ENCODE measurements at places on chromosomes 13 and 19. TPM values are rescaled to one million over a fixed set of nuclear protein-coding genes. Genes with fewer than 3 reads are reported as not detected.
A peak's percentile ranks its signal among the peaks of the same experiment; 100 is the strongest.

DNA sequence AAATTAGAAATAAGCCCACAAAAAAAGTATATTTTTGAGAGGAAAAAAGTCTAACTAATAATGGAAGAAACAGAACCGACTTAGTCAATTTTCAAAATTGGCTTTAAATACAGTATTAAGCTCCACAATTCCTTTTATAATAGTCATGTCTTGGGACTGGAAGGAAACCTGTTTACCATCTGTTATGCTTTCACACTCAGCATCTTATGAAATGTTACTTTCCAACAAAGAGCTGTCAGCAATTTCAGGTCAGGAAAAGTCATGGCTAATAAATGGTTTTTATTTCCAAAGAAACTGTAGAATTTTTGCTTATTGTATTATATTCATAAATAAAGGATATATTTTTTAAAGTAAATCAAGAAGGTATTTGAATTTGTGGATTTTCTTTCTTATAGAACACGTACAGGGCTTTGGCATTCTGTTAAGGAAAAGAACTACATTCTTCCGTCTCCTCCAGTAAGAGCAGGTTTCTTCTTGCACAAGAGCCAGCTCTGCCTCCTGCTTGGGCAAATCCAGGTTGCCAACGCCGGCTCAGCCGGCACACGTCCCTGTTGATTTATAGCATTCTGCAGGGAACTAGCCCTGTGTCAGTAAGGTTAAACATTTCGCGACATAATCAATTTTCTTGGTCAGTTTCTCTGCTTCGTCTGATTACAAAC, 52.9 kb upstream of the GPR12 start:
- no peak for DNase-seq
- H3K27me3 ChIP-seq, result peaks cover 23% of the 10 kb centered on the region
- no peaks in the 10 kb centered on the region for H3K36me3 ChIP-seq
- H3K27ac ChIP-seq, result no peak overlapping the region
- no peak overlapping the region for H3K4me3 ChIP-seq

- no peak for DNase-seq
- no peak overlapping the region for H3K4me3 ChIP-seq
- H3K36me3 ChIP-seq, result no peaks in the 10 kb centered on the region
- H3K27ac ChIP-seq, result no peak overlapping the region
- no peaks in the 10 kb centered on the region for H3K27me3 ChIP-seq
- no peaks in the 10 kb centered on the region for H3K4me1 ChIP-seq
Measured at GRCh38 chr13:86922936-86923335, 748.2 kb upstream of the SLITRK5 start.

GRCh38 chr13:29861694-29862110, 11.3 kb upstream of the UBL3 start:
- H3K4me3 ChIP-seq, result no peak overlapping the region
- no peak for DNase-seq
- no peaks in the 10 kb centered on the region for H3K4me1 ChIP-seq
- H3K27ac ChIP-seq, result no peak overlapping the region
- H3K36me3 ChIP-seq, result no peaks in the 10 kb centered on the region

DNA sequence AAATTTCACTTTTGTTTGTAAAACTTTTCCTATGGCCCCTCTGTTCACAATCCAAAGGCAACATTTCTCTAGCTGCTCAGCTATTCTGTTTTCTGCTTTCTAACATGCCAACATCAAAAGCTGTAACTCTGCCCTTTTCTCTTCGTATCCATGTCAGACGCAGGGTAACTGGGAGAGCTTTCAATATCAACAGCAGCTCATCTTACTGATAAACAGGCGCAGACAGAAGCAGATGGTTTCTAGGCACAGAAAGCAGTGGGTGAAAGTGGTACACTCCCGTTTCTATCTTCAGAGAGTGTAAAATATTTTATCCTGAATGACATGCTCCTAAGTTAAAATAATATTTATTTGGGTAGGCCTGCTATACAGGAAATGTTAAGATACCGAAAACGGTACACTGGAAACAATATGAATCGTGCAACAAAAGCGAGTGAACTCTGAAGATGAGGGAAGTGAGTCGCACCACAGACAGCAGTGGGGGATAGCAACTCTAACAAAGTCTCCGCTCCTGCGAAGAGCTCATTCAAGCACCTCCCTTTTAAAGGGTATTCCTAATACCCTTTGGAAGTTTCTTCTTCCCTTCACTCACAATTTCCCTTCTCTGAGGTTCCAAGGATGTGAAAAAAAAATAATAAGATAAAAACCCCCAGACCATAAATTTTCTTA, 798.3 kb downstream of the GPC5 start:
- DNase-seq, result no peak
- H3K4me1 ChIP-seq, result no peaks in the 10 kb centered on the region
- no peak overlapping the region for H3K27ac ChIP-seq
- H3K4me3 ChIP-seq, result no peak overlapping the region
- no peaks in the 10 kb centered on the region for H3K27me3 ChIP-seq

- peak overlapping the region; percentile 99 for H3K27ac ChIP-seq
- H3K27me3 ChIP-seq, result no peaks in the 10 kb centered on the region
- peak overlapping the region; percentile 75 for H3K4me3 ChIP-seq
- peaks cover 6% of the 10 kb centered on the region for H3K36me3 ChIP-seq
- H3K4me1 ChIP-seq, result peaks cover 15% of the 10 kb centered on the region
Measured at GRCh38 chr19:53865918-53866864, 1.5 kb upstream of the MYADM start.

Gene FCER2
- 1.2 TPM for total RNA-seq

Gene ZNF382
- 10.4 TPM for total RNA-seq

DNA sequence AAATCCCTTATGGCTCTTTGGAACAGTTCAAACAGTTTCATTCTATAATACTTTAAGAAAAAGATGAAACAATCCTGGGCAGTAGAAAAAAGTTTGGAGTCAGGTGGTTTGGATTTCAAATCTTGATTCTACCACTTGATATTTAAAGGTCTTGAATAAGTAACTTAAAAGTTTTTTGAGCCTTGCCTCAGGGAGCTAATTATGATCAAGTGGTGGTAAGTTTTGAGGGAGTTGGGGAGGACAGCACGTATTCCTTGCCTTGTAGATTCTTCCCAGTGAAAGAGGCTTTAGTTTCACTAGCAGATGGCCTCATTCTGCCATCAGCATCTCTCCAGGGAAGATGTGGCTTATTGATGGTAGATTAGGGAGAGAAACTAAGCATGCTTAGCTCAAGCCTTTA, 168.4 kb upstream of the CSNK1A1L start:
- H3K27me3 ChIP-seq, result peaks cover 3% of the 10 kb centered on the region
- no peak for DNase-seq
- H3K27ac ChIP-seq, result no peak overlapping the region
- no peaks in the 10 kb centered on the region for H3K36me3 ChIP-seq
- H3K4me1 ChIP-seq, result no peaks in the 10 kb centered on the region
- no peak overlapping the region for H3K4me3 ChIP-seq

DNA sequence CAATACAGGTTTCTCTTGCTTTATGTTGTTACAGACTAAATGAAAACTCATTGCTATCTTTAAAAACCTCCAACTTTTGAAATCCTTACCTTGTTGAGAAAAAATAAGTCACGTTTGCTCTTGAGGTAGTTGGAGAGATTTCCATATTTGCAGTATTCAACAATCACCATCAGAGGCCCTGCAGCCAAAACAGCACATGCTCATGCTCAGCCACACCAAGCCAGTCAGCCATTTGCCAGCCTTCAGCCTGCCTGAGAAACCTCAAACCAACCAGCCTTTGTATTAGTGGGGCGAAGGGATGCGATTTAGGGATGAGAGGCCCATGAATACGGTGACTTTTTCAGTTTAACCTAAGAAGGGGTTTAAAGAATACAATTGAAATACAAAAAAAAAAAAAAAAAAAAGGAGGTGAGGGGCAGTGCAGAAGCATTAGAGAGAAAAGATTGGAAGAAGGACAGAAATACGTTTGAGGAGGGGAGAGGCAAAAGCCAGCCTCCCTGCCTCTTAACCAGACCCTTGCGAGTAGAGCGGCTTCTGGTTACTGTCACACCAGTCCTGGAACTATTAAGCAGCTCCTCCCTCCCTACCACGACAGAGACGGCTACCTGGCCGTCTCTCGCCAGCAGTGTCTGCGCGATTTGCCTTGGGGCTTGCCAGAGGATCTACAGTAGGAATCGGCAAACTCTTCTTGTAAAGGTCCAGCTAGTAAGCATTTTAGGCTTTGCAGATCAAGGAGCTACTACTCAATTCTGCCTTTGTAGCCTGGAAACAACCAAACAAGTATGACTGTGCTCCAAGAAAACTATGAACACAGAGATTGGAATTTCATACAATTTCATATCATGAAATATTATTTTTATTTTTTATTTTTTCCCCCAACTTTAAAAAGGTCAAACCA, 167.3 kb downstream of the FLT1 start:
- no peak overlapping the region for H3K4me3 ChIP-seq
- no peaks in the 10 kb centered on the region for H3K36me3 ChIP-seq
- no peaks in the 10 kb centered on the region for H3K27me3 ChIP-seq
- H3K4me1 ChIP-seq, result no peaks in the 10 kb centered on the region
- DNase-seq, result no peak

- no peak overlapping the region for H3K4me3 ChIP-seq
- DNase-seq, result no peak
- no peak overlapping the region for H3K27ac ChIP-seq
- H3K27me3 ChIP-seq, result no peaks in the 10 kb centered on the region
- no peaks in the 10 kb centered on the region for H3K4me1 ChIP-seq
Measured at GRCh38 chr19:5711713-5712161, 8.2 kb downstream of the LONP1 start.

Data from T-cell (primary cell).